ENCODE measurements at places on chromosomes 7 and 10.

DNA sequence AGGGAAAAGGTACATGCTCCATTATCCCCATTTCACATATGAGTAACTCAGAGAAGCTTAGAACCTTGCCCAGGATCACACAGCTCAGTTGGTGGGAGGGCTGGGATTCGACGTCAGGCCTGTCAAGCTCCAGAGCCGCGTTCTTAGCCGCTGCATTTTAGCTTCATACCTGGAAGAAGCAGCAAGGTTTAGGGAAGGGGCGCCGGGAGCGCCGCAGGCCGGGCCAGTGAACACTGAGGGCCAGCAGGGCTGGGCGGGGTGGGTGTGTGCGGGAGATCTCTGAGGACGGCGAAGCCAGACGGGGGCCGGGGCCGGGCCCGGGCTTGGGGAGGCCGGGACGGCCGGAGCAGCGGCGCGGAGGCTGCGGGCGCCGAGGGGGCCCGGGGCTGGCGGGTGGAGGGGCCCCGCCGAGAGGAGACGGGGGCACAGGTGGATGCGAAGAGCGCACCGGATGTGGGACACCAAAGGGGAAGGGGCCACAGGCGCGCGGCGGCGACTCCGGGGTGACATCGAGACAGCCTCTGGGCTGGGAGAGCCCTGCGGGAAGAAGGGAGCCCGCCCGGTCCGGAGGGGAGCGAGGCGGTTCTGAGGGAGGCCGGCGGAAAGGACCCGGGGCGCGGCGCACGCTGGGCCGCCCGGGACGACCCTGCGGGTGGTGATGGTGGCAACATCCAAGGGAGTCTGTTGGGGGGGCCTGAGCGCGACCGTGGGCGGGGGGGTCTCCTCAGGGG is 498 bp downstream of the NDST2 start:
- peak; percentile 64 for DNase-seq

GRCh38 chr7:112433289-112433688 is 17.0 kb upstream of the IFRD1 start:
- DNase-seq, result no peak

DNA sequence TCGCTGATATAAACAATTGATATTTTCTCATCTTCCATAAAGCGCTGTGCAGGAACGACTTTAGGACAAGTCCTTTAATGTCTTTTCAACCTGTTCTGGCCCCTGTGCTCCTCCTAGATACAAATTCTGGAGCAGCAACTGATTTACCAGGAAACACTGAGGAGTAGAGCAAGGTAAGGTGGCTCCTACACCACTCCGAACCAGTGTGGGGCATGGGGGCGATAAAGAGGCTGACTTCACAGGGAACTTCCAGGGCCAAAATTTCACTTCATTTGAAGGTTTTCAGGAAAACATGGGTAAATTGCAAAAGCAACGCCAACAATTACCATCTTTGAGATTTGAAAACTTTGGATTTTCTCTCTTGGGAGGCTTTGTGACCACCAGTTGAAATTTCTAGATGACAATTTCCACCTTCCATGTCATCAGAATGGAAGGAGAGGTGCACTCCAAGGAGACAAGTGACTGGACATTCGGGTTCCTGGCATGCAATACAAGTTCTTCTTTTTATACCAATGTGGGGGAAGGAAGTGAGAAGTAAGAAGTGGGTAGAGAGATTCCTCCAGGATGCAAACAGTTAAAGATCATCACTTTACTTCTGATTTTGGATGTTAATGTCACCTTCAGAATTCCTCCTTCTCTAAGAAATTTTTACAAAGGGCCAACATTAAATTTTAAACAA is 118.5 kb downstream of the FAM107B start:
- no peak for DNase-seq

DNA sequence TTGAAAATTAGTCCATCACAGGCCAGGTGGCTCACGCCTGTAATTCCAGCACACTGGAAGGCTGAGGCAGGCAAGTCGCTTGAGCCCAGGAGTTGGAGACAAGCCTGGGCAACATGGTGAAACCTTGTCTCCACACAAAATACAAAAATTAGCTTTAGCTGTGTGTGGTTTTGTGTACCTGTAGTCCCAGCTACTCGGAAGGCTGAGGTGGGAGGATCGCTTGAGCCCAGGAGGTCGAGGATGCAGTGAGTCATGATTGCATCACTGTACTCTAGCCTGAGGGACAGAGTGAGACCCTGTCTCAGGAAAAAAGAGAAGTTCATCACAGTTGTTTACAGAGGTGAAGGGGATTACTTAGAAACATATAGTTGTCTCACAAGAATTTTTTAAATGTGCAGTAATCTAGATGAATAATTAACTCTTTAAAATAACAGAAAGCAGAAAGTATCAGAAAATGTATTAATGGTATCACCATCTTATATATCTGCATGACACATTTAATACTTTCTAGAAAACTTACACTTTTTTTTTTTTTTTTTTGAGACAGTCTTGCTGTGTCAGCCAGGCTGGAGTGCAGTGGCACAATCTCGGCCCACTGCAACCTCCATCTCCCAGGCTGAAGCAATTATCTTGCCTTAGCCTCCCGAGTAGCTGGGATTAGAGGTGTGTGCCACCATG is 8.9 kb downstream of the LCOR start:
- no peak for DNase-seq

GRCh38 chr7:152899548-152900109 is 140.1 kb downstream of the ACTR3B start:
- DNase-seq, result no peak

GRCh38 chr10:52997007-52997406 is 224.4 kb upstream of the MBL2 start:
- DNase-seq, result no peak

GRCh38 chr10:100528123-100528886 is 1.4 kb downstream of the NDUFB8 start:
- DNase-seq, result no peak

GRCh38 chr10:60731134-60731885 is 47.0 kb upstream of the CDK1 start:
- DNase-seq, result no peak

DNA sequence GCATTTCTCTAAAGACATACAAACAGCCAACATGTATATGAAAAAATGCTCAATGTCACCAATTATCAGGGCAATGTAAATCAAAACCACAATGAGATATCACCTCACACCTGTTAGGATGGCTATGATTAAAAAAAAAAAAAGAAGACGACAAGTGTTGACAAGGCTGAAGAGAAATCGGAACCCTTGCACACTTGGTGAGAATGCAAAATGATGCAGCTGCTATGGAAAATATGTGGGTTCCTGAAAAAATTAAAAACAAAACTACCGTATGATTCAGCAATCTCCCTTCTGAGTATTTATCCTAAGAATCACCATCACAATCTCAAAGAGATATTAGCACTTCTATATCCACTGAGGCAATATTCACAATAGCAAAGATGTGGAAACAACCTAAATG is 11.3 kb downstream of the LMBR1 start:
- DNase-seq, result no peak

DNA sequence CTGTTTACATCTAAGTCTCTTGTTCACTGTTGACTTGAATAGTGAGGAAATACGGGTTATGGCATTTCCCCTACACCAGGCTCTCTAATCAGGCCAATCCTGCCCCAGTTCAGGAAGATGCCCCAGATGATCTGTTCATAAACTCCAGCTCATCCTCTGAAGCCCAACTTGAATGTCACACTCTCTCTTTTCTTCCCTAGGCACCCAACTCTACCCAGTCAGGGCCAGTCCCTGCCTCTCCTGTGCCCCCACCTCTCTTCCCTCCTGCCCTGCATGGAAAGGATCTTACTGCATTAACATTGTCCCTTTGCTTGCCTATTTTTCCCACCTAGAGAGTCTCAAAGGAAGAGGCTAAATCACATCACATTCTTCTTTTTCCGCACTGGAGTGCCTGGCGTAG is 10.6 kb upstream of the TRPV6 start:
- DNase-seq, result no peak

DNA sequence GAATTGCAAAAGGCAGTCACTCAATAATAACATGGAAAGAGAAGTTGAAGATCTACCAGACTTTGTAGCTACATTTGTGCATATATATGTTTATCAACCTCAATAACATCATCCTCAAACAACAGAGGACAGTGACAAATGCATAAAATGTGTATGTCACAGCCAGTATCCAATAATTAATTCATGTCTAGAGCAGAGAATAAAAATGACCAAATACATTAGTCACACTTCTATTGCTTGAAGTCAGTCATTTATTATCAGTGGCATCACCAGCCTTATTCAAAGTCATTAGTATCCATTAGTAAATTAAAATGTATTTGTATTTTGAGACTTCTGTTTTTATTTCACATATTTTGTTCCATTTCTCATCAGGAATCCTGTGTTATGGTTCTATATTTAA is 852.8 kb downstream of the XPNPEP1 start:
- no peak for DNase-seq

DNA sequence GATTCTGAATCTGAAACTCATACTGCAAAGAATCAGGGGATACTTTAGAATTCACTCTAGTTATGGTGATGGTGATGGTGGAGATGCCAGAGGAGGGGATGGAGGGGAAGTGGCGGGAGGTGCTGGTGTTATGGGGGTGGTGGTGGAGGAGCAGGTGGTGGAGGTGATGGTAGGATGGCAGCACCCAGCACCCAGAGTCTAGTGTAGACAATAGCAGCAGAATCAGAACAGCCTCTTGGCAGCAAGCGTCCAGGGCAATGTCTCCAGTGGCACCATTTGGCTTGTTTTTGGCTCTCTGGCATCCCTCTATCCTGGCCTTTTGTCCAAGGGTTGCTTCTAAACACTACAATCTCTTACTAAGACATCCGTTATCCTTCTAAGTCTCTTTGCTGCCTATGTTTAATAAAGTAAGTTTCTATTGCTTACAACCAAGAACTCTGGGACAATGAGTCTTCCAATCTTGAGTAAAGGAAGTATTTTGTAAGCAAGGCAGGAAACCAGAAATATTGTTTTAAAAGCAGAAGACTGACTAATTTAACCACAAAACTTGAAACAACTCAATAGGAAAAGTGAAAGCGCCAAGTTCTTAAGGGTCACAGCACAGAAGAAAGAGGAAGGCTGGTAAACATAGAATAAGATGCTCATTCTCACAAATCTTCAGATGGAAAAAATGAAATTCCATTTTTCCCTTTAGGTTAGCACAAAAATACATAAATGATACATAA is 42.4 kb upstream of the GDF10 start:
- DNase-seq, result no peak

GRCh38 chr7:156764016-156764669 is 123.6 kb downstream of the RNF32 start:
- no peak for DNase-seq

DNA sequence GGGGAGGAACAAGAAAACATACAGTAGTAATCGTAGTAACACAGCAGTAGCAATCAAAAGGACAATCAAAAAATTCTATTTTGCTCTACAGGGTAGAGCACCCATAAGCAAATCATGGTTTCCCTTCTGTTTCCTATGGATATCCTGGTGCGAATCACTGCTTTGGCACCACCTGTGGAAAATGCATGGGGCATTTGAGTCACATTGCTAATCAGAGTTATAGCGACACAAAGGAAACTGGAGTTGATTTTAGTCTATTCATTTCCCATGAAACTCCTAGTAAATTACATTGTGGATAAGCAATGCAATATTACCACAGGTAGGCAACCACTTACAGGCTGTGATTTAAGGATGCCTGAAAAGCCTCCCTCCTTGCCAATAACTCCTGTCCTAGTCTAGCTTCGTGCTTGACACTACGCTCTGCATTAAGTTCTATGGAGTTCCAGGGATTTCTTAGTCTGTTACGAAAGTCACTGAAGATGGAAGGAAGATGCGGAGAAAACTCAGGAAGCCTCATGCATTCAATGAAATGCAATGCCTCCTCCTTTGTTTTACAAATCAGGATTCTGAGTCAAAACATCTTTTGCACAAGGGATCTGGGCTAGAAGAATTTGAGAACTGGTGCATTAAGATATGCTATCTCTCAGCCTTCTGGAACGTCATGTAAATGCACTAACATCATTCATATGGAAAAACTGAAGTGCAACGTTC is 188.4 kb downstream of the DGKI start:
- no peak for DNase-seq

DNA sequence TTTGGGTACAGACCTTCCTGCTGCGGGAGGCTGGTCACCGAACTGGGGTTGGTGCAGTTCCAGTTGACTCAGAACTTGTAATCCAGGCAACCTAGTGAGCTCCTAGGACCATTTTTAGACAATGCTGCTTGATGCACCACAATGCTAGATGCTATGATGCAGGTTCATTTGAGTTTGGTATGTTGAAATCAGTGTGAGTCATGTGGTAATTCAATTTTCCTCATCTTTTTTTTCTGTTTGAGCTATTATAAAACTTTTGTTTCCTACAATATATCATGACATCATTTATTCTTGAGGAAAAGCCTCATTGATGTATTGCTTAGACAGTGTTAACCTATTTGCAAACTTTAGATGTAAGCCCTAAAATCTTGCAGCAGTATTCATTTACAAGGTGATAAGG is 40.9 kb upstream of the MTPN start:
- DNase-seq, result no peak

DNA sequence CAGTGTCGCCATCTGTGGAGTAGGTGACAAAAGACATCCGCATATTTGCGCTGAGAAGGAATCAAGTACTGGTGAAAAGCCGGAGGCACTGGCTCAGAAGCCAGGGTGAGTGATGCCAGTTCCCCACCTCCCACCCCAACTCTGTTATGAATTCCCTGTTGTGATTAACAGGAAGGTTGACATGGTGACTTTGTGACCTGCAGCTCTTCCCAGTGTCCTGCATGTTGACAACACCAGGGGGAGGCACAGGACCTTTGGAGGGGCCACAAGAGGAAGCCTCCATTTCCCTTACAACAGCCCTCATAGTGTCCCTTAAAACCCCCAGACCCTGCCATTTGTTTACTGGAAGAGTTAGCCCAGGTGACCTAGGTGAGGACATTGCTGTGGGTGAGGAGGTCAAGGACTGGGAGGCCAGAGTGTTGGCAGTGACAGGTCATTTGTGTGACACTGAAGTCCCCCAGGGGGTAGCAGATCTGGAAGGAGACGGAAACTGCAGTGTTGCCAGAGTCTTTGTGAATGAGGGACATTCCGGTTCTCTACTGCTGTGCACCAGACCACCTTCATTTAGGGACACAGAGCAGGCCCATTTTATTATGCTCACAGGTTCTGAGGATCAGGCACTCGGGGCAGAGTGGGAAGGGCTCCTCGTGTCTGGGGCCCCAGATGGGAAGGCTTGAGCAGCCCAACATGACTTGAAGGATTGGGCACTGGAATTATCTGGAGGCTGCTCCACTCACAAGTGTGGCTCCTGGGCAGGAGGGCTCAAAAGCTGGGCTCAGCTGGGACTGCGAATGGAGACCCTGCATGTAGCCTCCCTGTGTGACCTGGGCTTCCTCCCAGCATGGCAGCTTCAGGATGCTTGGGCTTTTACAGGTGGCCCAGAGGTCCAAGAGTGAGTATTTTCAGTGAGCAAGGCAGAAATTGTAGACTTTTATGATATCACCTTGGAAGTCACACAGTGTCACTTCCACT is 13.0 kb upstream of the ANTXRL start:
- no peak for DNase-seq

GRCh38 chr10:91642831-91643692 is 10.2 kb upstream of the PPP1R3C start:
- DNase-seq, result no peak

GRCh38 chr10:85642082-85642420 is 724.5 kb downstream of the GRID1 start:
- DNase-seq, result no peak

GRCh38 chr7:128974241-128974934 is 36.7 kb downstream of the IRF5 start:
- DNase-seq, result no peak

Measured in NK-92 treated with Interleukin-12 subunit alpha and Interleukin-12 subunit beta, amount 100 ng/mL, for 24 hours (cell line).